ENCODE measurements at places on chromosomes 12 and 14.

GRCh38 chr14:23377198-23377550, 328 bp downstream of the CMTM5 start:
- no peak for DNase-seq

DNA sequence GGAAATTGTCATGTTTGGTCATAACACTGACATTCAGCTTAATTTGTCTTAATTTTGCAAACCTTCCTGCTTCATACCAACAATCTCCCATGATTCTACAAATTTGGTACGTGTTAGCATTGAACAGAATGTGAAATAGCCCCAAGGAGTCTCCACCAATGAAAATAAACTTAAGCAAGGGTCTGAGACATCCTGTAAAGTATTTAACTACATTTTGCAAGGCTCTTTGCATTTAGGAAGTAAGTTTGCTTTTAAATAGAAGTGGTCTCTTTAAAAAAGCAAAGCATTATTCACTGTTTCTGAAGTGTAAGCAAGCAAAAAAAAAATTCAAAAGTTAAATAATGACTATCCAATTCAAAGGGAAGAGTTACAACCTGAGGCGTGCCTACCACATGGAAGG, 79.9 kb downstream of the WASHC3 start:
- DNase-seq, result no peak

DNA sequence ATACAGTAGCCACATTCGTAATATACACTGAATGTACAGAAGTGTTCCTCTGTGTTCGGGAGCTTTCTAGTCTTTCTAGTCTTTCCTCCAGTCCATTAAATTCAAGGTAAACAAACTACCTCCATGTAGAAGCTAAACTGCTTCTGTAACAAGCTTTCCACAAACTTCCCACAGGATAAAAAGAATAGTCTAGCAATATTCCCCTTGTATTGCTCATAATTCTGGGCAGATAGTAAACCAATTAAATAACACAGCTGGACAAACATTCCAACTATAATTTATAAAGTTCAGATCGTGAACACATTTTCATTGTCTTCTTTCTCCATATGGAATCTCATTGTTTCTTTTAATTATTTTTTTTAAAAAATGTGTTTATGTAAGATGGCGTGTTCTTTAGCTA, 307.2 kb downstream of the AEBP2 start:
- no peak for DNase-seq

GRCh38 chr14:65962952-65963351, 523.2 kb upstream of the CCDC196 start:
- no peak for DNase-seq

DNA sequence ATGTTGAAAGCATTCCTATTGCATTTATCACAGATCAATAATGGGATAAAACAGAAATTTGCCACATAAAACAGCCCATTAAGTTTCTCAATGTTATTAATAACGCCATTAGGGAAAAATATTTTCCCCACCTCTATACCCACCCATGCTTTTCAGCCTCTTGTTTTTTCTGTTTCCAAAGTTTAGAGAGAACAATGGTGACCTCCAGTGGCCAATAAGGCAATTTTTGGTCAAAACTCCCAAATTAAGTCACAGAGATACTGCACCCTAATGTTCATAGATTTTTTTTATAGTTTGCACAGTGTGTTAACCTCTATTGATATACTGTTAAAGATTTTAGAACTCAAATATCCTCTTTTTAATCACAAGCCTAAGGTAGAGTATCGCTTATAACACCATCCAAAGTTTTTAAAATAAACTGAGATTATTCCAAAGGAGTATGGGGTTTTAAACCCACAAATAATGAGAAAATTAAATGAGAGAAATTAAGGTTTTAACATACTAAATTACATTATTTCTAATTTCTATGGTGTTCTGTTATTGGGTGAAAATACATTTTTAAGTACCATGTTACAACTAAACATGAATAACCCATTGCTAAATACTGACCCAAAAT, 184.7 kb upstream of the DCN start:
- DNase-seq, result no peak

DNA sequence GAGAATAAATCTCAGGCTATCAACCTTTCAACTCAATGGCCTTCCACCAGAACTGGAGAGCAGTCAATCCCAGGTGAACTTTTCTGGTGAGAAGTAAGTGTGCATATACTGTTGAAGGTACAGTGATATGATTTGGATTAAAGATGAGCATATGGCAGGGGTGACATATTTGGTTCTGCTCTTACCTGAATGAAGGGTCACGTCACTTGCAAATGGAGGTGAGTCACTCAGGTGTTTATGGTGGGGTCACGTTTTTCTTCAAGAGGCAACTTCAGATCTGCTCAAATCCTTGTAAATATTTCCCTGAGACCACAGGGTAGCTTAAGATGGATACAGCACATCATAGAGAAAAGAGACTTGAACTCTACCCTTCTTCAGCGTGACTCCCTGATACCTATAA, 143.2 kb downstream of the BRMS1L start:
- DNase-seq, result no peak

DNA sequence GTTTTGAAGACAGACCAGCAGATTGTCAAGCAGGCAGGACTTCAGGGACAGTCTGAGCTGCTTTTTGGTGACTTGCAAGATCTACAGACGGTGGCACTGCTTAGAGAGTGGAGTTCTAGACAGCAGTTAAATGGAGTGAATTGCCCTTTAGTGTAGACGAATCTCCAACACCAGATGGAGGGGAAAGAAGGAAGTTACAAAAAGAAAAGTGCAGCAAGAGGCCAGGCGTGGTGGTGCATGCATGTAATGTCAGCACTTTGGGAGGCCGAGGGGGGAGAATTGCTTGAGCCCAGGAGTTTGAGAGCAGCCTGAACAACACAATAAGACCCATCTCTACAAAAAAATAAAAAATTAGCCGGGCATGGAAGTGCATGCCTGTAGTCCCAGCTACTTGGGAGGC, 8.4 kb upstream of the HHIPL1 start:
- no peak for DNase-seq

DNA sequence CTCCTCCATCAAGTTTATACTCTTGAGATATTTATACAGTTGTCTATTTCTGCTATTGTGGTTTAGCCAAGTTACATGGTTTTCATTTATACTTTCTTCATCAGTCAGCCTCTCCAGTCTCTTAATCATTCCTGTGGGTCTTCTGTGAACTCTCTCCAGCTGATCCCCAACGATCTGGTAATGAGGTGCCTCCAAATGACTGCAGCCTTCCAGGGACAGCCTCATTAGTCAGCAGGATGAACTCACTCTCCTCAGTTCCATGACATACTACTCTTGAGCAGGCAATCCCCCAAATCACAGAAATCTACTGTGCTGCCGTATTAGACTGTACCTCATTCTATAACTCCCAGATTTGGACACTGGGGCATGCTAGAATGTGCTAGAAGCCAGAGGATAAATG, 15.3 kb downstream of the AREL1 start:
- no peak for DNase-seq

DNA sequence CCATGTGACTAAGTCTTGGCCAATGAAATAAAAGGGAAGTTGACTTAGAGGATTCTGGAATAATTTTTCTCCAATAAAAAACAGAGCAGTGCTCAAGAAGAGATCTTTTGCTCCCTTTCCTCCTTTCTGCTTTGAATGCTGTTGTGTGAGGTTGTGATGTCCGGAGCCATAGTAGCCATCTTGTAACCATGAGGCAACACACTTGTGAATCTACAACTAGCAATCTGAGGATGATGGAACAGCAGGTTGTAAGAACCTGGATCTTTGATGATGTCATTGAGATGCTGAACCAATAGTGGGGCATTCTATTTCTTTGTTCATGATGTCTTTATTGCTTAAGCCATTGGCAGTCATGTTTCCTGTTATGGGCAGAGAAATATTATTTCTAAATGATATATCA, 230.0 kb upstream of the SRRM4 start:
- DNase-seq, result no peak

DNA sequence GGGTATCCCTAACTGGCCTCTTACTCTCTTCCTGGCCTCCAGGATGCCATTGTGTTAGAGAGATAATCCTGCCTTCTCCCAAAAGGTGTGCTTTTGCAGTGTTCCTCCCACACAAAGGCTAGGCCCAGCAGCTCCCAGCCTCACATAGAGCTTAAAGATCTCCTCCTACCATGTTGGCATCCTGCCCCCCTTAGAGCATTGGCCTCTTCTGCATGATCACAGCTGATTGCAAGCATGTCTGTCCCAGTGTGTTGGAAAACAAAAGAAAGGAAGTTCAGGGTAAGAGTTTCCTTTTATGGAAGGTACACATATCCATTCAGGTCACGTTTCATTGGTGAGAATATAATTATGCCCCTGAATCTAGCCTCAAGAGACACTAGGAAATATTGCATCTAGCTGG, 405.4 kb downstream of the TMTC2 start:
- no peak for DNase-seq

- DNase-seq, result no peak
These were observed 18.9 kb upstream of the MAP3K9 start for GRCh38 chr14:70828188-70828587.
